ENCODE measurements at places on chromosomes 13 and 19.
A peak's percentile ranks its signal among the peaks of the same experiment; 100 is the strongest.

GRCh38 chr19:42212886-42213285 is 4.6 kb downstream of the DEDD2 start:
- no peak for DNase-seq

DNA sequence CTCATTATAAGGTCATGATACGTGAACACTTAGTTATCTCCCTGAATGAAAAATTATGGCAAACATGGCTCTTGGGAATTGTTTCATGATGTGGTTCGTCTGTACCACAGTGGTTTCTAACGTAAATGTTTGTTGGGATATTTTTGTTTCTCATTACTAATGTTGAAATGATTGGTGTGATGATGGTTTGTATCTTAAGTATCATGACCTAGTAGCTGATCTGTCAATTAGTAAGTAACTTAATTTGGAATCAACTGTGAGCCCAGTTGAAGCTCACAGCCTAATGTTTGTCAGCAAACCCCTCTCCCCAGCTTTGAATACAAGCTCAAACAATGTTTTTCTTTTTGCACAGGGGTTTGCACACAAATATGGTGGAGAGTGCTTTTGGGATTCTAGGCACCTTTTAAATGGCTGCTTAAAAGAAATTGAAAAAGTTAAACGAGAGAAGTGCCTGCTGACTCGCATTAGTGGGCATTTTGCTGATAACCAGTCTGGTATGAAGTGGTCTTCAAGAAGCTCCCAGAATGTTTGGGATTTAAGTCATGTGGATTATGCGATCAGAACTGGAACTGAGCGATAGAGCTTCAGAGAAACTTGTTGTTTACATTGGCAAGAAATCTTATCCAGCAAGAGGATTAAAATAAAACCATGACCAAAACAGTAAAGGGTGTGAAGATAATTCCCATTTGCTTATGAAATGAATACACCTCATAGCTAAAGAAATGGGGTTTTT is 68.2 kb downstream of the LMO7 start:
- peak; percentile 86 for DNase-seq

DNA sequence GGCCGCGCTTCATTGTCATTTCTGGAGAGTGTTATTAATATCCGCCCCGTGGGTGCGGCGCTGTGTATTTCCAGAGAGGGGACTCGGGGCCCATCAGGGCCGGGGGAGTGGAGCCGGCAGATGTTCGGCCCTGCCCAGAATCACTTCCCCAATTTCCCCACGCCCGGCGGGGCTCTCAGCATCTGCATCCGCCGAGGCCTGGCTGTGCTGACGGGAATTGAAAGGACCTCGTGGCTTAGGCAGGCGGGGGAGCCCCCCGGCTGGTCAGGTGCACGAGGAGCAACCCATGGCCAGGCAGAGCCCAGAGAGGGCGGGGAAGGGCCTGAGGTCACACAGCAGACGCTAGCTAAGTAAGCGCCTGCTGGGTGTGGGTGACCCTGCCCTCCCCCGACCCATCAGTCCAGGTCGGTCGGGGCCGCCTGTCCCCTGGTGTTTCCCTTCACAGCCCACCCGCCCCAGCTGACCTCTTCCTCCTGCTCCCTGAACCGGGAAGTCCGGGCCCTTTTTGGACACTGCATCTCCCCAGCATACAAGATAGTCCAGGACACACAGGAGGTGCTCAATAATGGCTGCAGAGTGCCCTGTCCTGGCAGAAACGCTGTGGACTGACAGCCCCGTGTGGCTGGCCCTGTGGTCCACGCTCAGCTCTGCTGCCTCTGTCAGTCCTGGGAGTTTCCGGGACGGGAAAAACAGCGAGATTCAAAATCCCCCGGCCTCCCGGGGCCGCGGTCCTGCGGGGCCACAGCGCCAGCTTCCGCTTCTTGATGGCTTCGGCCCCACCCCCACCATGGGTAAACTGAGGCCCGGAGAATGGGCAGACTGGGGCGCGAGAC is 22.1 kb downstream of the ARID3A start:
- DNase-seq, result no peak

- DNase-seq, result no peak
Measured at GRCh38 chr13:78844106-78844505, 185.2 kb upstream of the OBI1 start.

- DNase-seq, result no peak
Measured at GRCh38 chr19:16143399-16144215, at the start of gene HSH2D. HSH2D (plus strand) TSS chr19:16143685; CDS start chr19:16148751, 5,066 bp downstream.

DNA sequence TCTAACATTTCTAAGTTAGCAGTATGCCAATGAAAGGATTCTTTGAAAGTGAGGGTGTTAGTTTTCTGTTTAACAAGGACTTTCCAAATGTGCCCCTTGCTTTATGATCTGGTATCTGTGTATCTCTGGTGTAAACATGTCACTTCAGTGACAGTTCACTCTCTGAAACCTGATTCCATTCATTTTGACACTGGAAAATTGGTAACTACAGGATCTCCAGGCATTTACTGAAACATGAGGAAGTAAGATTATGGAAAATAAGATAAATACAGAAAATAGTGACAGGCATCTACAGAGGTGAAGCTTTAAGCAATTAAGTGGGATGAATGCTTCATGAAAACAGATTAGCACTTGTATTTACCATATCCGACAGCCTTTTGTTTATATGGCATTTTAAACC is 101.6 kb upstream of the MYO16 start:
- DNase-seq, result no peak

DNA sequence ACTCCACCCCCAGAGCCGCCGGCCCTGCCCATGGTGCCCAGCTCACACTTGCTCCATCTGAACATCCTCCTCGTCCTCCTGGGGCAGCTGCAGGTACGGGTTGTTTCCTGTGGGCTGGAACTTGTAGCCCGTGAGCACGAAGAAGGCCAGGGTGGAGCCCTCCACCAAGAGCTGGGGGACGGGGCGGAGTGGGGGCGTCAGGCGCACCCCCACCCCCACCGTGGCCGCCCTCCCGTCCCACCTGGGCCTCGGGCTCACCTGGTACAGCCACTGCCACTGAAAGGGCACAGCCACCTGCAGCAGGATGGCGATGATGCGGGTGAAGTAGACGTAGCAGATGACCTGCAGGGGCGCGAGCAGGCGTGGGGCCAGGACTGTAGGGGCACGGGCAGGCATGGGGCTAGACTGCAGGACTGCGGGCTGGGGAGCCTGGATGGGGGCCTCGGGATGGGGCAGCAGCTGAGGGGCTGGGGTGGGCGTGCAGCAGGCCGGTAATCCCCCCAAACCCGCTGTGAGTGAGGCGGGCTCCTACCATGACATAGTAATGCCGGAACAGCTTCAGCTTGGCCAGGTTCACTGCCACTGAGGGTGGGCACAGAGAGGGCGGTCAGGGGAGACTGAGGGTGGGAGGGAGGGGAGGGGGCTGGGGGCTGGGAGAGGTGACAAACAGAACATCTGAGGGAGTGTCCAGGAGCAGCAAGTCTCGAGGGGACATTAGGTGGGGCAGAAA is 6.3 kb downstream of the GPR108 start:
- DNase-seq, result no peak

DNA sequence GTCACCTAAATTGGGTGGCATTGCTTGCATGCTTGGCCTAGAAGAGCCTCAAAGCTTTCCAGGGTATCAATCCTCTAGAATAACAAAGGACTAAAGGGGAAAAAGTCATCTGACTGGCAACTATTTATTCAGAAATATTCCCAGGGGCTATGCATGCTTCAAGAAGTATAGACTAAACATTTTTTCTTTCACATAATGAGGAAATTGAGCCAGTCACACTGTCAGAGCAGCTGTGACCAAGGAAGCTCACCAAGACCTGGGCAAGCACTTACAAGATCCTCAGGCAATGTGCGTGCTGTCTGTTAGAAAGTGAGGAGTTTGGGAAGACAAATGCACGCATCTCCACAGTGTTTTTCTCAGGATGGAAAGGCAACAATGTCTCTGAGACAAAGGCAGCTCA is 747.2 kb downstream of the DIAPH3 start:
- no peak for DNase-seq

- DNase-seq, result no peak
Measured at GRCh38 chr19:38001158-38001781, 94.3 kb downstream of the SIPA1L3 start.

GRCh38 chr19:55467236-55468053 is 2.9 kb upstream of the C19orf85 start:
- peak; percentile 86 for DNase-seq

DNA sequence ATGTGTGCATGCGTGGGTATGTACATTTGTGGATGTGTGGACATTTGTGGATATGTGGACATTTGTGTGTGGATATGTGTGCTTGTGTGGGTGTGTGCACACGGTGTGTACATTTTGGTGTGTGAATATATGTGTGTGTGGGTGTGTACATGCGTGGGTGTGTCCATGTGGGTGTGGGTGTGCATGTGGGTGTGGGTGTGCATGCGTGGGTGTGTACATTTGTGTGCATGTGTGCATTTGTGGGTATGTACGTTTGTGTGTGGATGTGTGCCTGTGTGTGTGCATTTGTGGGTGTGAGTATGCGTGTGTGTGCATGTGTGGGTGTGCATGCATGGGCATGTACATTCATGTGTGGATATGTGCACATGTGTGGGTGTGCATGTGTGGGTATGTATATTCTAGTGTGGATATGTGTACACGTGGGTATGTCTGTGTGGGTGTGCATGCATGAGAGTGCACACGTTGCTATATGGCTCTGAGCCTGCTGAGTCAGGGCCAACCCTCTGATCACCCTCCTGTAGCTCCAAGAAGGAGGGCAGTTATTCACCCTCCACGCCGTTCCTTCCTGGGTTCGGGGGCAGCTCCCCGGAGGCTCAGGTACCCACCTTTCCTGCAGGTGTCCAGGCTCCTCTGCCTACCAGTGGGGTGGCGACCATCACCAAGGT is 20.3 kb downstream of the COMP start:
- DNase-seq, result no peak

GRCh38 chr13:40028446-40028845 is 373.0 kb downstream of the COG6 start:
- DNase-seq, result no peak

DNA sequence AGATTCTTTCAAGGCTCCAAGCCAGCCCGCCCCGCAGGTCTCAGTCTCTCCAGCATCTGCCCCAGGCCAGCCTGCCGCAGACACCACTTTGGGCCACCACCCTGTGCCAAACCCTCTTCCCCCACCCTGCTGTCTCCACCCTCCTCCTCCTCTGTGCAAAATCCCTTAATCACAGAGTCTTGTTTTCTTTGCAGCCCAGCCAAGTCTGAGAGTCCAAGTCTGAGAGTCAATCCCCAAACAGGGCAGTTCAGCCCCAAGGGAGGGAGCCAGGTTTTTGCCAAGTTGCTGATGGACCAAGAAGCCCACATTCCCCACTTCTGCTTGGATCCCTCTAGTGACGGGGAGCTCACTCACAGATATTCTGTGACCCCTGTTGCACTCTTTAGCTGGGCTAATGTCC is 3.1 kb downstream of the ADAMTS10 start:
- DNase-seq, result peak; percentile 94

DNA sequence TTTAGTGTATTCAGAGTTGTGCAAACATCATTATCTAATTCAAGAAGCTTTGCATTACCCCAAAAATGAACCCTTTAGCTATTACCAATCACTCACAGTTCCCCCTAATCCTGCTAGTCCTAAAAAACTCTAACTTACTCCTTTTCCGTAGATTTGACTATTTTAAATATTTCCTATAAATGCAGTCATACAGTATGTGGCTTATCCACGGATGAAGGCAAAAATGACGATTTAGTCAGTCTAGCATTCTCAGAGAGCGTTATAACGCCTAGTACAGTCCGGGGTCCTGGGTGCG is 587 bp upstream of the ZNF383 start:
- DNase-seq, result no peak

DNA sequence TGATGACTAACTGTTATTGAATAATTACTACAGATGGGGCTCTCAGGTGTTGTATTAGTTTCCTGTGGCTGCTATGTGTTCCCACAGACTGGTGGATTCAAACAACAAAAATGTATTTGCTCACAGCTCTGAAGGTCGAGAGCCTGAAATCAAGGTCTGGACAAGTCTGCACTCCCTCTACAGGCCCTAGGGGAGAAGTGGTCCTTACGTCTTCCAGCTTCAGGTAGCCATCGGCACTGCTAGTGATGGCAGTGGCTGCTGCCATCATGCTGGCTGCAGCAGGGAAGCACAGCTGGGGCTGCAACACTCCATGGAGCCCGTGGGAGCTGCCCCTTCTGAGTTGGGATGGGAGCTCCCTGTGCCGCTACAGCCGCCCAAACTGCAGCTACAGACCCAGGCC is 1.9 kb downstream of the TEX26 start:
- no peak for DNase-seq

DNA sequence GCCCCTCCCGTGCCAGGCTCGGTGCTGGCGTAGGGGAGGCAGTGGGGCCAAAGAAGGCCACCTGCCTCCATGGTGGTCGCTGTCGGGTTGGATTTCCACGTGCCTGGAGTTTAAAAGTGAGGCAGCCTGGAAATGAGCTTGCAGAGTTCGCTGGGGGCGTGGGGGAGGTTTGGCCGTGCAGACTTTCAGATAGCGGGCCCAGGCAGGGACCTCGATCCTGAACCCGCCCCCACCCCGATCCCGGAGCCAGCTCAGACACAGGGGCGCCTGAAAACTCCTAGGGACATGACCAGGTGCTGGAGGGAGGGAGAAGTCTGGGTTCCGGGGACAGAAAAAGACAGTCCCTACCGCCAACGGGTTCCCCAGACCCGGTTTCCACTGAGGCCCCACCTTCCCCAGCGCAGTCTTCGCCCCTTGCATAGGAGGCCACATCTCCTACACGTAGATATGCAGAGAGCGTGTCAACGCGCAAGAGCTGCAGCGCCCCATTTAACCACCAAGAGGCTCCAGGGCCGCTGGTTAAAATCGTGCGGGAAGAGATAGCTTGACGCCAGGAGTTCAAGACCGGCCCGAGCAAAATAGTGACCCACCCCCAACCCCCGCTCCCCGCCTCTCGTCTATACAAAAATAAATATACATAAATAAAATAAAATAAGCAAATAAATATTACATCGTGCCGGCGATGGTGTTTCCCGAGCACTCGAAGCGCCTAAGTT is 8.5 kb downstream of the CCDC8 start:
- peak; percentile 47 for DNase-seq

- DNase-seq, result no peak
Measured at GRCh38 chr13:28641600-28641926, 17.4 kb upstream of the POMP start.

DNA sequence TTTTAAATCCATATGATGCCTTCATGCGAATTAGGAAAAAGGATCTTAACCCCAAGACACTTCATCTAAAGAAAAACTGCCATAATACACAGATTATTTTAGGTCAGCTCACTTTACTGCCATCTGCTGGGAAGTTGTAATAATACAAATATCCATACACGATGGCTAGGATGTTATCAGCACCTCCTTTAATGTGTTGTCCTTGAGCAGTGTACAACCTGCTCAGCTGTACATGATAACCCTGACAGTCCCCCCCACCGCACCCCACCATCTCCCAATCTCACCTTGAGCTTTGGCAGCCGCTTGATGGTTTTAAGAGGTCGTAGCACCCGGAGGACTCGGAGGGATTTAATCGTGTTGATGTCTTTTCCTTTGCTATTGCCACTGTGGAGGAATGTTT is 112.2 kb downstream of the IER2 start:
- peak; percentile 74 for DNase-seq

DNA sequence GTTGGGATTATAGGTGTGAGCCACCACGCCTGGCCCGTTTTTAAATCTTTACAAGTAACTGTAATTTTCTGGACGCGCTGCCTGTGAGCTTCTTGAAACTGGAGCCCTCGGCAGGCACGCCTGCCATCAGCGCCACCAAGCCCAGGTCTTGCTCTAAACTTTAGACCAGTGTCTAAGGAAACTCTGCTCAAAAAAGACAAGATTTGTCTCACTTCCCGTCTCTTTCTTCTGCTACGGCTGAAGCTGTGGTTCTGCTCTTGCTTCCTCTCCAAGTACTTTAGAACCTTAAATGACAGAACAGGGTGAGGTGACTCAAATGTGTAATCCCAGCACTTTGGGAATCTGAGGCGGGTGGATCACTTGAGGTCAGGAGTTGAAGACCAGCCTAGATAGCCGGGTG is 24.9 kb downstream of the RCN3 start:
- no peak for DNase-seq
